Activated CD4-positive, alpha-beta T cell treated with anti-CD3 and anti-CD28 coated beads, Interleukin-2, amount 10 ng/mL, durations not matched to agents 7 days and 5 days (primary cell): ENCODE measurements at places on chromosomes 2 and 18. TPM values are rescaled to one million over a fixed set of nuclear protein-coding genes. Genes with fewer than 3 reads are reported as not detected.

- H3K4me1 ChIP-seq = no peaks in the 10 kb centered on the region
- H3K27me3 ChIP-seq = peaks cover 10% of the 10 kb centered on the region
- DNase-seq = no peak
- no peak overlapping the region for H3K27ac ChIP-seq
Observed at GRCh38 chr2:128485761-128486639, 167.3 kb upstream of the HS6ST1 start.

- H3K27ac ChIP-seq = no peak overlapping the region
- H3K36me3 ChIP-seq = no peaks in the 10 kb centered on the region
Observed at GRCh38 chr2:69012310-69013141, 453 bp upstream of the ANTXR1 start.

DNA sequence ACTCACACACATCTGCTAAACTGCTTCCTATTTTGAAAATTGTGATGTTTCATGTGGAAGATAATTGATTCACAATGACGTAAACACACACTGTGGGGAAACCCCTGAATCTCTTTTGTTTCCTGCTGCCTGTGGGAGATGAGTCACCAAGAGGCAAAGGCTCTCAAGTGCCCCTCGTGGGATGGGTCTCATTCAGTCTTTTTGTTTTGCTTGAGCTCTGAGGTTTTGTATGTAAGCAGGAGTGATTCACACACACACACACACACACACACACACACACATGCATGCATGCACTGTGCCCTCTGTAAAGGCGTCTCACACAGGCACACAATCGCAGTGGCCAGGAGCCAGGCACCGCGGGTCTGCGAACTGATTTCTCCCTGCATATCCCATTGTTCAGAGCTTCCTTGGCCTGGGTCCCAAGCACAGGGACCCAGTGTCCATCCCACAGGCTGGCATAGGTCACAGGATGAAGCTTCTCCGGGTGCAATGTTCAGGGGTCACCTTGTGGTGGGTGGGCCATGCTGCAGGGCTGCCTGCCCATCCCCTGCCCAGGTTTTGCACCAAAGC is 12.1 kb upstream of the ARHGEF4 start:
- H3K36me3 ChIP-seq = no peaks in the 10 kb centered on the region
- peak overlapping the region; percentile 81 for H3K27ac ChIP-seq
- H3K27me3 ChIP-seq = peaks cover 6% of the 10 kb centered on the region
- peak; percentile 77 for DNase-seq
- peaks cover 17% of the 10 kb centered on the region for H3K4me1 ChIP-seq
- no peak overlapping the region for H3K4me3 ChIP-seq

DNA sequence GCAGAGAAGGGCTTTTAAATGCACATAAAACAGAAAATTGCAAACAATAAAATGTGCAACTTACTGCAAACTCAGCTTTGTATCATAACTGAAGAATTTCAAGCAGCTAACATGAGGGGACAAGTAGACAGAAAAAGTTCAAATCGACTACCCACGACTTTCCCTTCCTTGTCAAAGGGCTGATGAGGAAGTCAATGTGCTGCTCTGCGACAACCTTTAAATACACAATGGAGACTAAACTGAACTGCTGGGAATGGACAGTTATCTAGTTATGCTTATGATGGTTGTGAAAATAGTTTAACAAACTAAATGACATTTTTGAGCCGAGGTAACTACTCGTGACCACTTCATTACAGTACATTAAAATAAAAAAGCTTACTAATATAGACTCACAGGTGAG is 84.1 kb downstream of the INO80D start:
- no peaks in the 10 kb centered on the region for H3K27me3 ChIP-seq
- no peak overlapping the region for H3K27ac ChIP-seq
- no peaks in the 10 kb centered on the region for H3K4me1 ChIP-seq
- no peak for DNase-seq

DNA sequence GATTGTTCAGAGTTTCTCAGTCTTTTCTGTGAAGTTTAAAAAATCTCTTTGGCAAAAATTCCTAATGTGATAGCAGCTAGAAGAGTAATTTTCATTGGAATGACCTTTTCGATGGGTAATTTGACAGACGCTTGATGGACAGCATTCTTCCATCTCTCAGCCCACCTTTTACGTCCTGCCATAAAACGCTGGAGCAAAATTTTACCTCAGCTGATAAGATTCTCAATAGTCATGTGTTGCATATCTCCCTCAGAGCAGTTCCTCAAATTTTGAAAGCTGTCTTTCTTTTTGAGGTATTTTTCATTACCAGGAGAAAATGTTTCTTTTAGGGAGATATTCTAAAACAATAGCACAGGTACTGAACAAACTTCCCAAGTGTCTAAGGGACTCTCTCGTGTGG is 441.4 kb downstream of the PARD3B start:
- DNase-seq = no peak
- H3K4me3 ChIP-seq = no peak overlapping the region
- peaks cover 18% of the 10 kb centered on the region for H3K4me1 ChIP-seq
- H3K27me3 ChIP-seq = no peaks in the 10 kb centered on the region
- no peak overlapping the region for H3K27ac ChIP-seq

DNA sequence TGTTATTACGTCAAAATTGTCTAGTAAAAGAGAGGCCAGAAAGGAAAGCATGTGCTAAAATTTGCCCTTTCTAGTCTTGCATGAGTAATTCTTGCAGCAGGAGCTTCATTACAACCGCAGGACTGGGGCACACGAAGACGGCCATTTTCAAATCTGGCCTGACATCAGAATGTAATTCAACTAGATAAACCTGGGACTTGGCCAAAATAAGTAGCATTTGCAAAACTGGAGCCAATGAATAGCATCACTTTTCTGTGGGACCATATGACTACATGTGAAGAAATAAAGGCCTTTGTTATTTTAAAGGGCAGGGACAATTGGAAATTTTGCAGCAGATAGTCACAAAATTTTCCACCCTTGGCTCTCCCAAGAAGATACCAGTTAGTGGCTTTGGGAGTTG is 3.0 kb upstream of the FZD7 start:
- no peak for DNase-seq
- H3K4me1 ChIP-seq = peaks cover 12% of the 10 kb centered on the region
- H3K4me3 ChIP-seq = no peak overlapping the region
- H3K27ac ChIP-seq = no peak overlapping the region

DNA sequence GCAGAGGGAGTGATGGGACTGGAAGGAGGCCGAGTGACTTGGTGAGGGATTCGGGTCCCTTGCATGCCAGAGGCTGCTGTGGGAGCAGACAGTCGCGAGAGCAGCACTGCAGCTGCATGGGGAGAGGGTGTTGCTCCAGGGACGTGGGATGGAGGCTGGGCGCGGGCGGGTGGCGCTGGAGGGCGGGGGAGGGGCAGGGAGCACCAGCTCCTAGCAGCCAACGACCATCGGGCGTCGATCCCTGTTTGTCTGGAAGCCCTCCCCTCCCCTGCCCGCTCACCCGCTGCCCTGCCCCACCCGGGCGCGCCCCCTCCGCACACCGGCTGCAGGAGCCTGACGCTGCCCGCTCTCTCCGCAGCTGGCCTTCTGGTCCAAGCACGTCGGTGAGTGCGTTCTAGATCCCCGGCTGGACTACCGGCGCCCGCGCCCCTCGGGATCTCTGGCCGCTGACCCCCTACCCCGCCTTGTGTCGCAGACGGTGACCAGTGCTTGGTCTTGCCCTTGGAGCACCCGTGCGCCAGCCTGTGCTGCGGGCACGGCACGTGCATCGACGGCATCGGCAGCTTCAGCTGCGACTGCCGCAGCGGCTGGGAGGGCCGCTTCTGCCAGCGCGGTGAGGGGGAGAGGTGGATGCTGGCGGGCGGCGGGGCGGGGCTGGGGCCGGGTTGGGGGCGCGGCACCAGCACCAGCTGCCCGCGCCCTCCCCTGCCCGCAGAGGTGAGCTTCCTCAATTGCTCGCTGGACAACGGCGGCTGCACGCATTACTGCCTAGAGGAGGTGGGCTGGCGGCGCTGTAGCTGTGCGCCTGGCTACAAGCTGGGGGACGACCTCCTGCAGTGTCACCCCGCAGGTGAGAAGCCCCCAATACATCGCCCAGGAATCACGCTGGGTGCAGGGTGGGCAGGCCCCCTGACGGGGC is 4.6 kb downstream of the PROC start:
- peaks cover 8% of the 10 kb centered on the region for H3K4me1 ChIP-seq
- H3K36me3 ChIP-seq = no peaks in the 10 kb centered on the region
- peak overlapping the region; percentile 27 for H3K4me3 ChIP-seq
- H3K27me3 ChIP-seq = peaks cover 50% of the 10 kb centered on the region
- H3K27ac ChIP-seq = no peak overlapping the region

DNA sequence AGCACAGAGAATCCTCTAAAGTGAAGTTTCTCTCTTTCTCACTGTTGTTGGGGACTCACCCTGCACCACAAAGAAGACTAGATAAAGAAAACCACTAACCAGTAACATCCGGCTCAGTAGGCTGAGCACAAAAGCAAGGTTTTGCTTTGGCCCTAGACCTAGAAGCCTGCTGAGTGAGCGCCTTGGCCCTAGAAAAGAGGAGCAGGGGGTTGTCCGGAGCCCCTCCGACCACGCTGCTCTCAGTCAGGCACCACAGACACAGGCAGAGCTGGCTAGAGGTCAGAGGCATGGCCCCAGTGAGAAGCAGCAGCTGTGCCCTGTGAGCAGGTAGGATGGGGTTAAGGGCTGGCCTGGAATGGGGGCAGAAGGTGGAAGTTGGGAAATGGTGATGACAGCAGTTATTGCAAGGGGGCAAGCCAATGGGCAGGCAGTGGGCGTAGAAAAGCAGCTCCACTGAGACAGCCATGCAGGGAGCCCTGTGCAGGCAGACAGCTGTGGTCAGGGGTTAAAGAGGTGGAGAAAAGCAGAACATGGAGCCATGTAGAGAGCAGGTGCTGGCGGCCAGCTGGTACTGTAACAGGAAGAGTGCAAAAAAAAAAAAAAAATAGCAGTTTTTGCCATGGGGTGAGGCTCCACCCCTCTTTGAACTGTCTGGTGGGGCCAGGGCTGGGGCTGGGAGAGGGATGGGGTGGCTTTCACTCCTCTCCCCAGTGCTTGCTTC is 36.9 kb upstream of the SLC14A1 start:
- peaks cover 69% of the 10 kb centered on the region for H3K4me1 ChIP-seq
- H3K27ac ChIP-seq = peak overlapping the region; percentile 97
- DNase-seq = peak; percentile 76
- H3K27me3 ChIP-seq = peaks cover 32% of the 10 kb centered on the region
- peak overlapping the region; percentile 81 for H3K4me3 ChIP-seq

DNA sequence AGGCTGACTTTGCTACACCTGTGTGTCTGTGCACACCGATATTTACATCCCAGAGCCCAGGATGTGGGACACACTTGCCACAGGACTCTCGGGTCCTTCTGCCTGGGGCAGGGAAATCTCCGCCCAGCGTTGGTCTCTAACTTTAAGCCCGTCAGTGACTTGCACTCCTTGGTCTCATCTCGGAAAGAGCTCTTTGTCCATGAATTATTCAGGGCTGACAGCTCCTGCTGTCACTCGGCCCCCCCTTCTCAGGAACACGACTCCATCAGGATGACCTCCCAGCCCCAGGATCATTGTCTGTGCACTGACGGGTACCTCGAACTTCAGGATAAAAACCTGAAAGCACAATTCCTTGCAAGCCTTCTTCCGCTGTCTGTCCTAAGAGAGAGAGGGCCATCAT is 26.6 kb downstream of the PLB1 start:
- H3K36me3 ChIP-seq = no peaks in the 10 kb centered on the region
- H3K4me1 ChIP-seq = no peaks in the 10 kb centered on the region

DNA sequence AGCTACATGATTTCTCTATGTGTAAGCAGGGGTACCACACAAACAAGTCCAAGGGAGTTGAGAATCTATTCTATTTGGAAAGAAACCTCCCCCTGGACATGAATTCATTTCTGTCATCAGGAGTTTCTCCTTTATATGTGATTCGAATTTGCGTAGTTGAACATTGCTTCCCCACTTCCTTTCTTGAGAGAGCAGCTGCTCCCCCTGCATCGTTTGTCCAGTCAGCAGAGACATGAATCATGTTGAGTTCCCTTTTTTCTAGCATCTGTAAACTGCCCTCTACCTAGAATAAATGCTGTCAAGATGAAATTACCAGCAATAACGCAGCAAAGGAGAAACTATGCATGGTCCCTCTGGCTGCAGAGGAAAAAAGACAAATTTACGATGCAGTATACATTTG is 73.8 kb downstream of the KIF5C start:
- DNase-seq = no peak
- H3K27me3 ChIP-seq = no peaks in the 10 kb centered on the region
- no peaks in the 10 kb centered on the region for H3K4me1 ChIP-seq
- peaks cover 4% of the 10 kb centered on the region for H3K36me3 ChIP-seq
- no peak overlapping the region for H3K4me3 ChIP-seq

DNA sequence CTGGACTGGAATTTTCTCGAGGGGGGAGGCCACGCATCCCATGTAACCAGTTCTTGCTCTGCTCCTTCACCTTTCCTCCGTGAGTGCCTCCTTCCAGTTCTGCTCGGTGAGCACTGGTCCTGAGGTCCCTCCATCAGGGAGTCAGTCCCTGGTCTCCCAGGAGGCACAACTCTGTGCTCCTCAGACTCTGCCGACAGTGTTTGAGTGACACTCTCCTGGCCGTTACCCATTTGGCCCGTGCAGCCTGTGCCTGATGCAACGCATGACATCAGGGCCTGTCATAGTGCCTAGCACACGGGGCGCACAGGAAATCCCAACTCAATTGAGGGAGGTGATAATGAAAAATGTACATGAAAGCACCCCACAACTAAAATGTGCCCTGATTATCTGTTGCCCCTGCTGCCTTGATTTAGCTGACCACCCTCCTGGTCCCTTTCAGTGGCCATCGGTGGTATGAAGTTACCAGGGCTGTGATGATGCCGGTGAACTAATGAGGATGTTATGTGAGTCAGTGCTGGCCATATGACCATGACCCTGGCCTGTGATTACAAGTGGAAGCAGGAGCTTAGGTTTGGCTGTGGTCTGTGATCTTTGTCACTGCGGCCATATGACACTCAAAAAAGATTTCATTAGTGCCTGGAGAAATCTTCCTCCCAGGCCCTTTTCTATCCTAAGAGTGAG is 144.6 kb downstream of the TDRD15 start:
- no peaks in the 10 kb centered on the region for H3K27me3 ChIP-seq
- no peak for DNase-seq
- H3K27ac ChIP-seq = no peak overlapping the region
- no peaks in the 10 kb centered on the region for H3K4me1 ChIP-seq

DNA sequence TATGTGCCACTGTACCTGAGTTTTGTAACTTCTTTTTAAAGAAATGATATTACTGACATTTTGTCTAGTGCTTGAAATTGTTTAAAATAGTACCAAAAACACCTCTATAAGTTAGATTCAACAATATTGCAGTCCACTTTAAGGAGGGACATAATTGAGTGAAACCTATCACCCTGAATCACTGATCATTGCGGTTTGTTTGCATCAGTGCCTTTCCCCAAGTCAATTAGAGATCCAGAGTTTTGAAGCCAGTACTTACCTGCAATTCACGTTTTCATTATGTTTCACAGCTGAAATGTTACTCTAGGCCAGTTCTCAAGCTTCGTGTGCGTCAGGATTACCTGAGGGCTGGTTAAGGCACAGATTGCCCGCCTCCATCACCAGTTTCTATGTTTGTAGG is 26.6 kb upstream of the DLX1 start:
- H3K27ac ChIP-seq = no peak overlapping the region
- H3K27me3 ChIP-seq = no peaks in the 10 kb centered on the region
- peaks cover 1% of the 10 kb centered on the region for H3K36me3 ChIP-seq

HSBP1L1 gene
- 11.5 TPM for total RNA-seq

AQP4 gene
- not detected for total RNA-seq

MRPL19 gene
- 38.3 TPM for total RNA-seq

PTRHD1 gene
- total RNA-seq = 31.8 TPM

PRLH gene
- not detected for total RNA-seq

DYSF gene
- 0.12 TPM for total RNA-seq

SIX3 gene
- not detected for total RNA-seq
